ENCODE measurements at places on chromosomes 4 and X.

DNA sequence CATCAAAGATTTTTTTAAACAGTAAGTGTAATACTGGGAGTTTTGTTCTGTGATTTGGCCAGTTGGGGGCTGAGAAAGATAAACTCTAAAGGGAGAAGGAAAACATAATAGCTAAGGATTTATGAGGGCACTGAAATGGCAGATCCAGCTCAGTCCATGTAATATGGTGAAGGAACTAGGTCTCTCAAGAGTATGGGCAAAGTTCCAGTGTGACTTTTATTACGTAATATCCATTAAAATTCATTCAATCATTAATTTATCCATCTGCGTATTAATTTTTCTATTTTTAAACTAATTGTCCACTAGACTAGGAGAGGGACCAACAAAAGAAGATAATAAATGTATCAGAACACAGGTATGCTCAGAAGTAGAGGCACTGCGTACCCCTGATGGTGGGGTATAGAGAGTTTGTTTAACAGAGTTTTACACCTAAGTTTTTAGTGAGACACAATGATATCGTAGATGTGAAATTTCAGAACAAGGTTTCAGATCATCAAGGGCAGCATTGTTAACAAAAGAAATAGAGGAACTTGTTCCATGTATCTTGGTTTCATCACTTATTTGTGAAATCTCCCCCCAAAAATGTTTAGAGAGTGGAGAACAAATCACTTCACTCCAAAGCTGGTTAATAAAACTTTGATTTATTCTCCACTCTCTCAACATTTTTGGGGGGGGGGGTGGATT, 351.1 kb downstream of the GRXCR1 start:
- no peak for DNase-seq

DNA sequence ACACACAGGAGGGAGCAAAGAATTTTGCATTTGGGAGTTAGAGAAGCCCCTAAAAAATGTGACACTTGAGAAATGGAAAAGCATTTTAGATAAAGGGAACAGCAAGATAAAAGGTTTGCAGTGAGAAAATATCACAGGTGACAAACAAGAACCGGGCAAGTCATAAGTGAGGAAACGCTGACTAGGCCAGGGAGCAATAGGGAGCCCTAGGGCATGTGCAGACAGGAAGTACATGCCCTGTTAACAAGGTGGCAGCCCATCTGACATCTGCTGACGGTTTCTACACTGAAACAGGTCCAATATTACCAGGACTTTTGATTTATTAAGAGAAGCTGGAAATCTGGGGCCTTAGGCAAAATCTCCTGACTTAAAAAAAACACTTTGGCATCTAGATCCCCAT, 4.0 kb upstream of the IL13RA1 start:
- no peak for DNase-seq

DNA sequence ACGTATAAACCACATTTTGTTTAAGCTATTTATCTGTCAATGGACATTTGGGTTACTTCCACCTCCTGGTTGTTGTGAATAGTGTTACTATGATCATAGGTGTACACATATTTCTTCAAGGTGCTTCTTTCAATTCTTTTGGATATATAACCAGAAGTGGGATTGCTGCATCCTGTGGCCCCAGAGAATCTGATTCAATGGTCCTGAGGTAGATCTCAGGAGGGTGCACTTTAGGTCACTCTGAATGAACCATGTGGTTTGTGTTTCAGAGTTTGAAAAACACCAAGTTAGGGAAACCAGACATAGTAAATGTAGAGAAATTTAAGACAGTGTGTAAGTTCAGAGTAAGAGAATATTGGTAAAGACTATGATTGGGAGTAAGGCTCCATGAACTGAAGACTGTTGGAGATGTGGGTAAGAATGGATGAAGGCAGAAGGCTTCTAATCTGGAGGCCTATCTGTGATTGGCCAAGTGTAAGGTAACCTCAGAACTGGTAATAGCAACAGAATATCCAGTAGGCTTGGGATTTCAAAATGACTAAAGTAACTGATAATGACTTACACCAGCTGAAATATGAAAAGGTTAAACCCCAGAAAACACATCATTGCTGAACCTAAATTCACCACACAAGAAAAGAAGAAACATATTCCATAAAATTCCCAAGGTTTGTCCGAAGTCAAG, 236.9 kb downstream of the CAMK2D start:
- no peak for DNase-seq

- no peak for DNase-seq
These were observed 3.8 kb upstream of the MMGT1 start for GRCh38 chrX:135977611-135978010.

GRCh38 chr4:53863736-53864365, 200.6 kb downstream of the CHIC2 start:
- DNase-seq = no peak

GRCh38 chrX:120302434-120302833, 8.8 kb downstream of the TMEM255A start:
- no peak for DNase-seq

Measured in right renal cortex interstitium (tissue), 3 donors.